ENCODE measurements at places on chromosomes 13 and 19. TPM values are rescaled to one million over a fixed set of nuclear protein-coding genes. Genes with fewer than 3 reads are reported as not detected.

DNA sequence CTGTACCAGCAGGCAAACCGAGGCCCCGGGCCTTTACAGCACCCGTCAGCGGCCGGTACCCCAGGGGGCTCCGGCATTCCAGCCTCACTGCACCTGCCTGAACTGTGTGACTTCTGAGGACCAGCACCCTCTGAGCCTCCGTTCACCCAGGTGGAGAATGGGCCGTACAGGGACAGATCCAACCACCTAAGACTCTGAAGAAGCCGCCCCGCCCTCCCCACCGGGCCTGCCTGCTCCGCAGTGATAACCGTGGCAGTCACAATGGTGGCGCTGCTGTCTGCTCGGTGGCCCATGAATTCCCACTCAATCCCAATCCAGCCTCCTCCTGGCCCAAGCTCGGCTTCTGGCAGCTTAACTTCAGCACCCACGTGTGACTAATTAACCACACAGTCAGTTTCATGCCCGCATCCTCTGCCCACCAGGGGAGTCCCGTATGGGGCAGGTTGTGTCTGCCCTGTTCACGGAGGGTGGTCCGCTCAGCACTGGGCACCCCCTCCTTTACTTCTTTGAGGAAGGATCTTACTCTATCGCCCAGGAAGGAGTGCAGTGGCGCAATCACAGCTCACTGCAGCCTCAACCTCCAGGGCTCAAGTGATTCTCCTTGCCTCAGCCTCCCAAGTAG lies 3.4 kb downstream of the TCF3 start:
- DNase-seq = no peak

DNA sequence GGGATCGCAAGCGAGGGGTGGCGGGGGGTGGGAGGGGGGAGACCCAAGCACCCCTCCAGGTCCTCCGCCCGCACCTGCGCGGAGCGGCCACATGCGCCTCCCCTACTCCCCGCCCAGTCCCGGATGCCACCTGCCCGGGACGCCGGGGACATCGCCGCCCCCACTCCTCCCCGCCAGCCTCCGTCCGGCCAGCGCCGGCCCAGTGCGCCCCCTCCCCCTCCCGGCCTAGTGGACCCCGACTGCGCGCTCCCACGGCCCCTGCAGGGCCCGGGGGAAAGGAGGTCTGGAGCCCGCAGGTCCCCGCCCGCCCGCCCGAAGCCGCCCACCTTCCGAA lies 263 bp downstream of the RHPN2 start:
- DNase-seq = no peak

DNA sequence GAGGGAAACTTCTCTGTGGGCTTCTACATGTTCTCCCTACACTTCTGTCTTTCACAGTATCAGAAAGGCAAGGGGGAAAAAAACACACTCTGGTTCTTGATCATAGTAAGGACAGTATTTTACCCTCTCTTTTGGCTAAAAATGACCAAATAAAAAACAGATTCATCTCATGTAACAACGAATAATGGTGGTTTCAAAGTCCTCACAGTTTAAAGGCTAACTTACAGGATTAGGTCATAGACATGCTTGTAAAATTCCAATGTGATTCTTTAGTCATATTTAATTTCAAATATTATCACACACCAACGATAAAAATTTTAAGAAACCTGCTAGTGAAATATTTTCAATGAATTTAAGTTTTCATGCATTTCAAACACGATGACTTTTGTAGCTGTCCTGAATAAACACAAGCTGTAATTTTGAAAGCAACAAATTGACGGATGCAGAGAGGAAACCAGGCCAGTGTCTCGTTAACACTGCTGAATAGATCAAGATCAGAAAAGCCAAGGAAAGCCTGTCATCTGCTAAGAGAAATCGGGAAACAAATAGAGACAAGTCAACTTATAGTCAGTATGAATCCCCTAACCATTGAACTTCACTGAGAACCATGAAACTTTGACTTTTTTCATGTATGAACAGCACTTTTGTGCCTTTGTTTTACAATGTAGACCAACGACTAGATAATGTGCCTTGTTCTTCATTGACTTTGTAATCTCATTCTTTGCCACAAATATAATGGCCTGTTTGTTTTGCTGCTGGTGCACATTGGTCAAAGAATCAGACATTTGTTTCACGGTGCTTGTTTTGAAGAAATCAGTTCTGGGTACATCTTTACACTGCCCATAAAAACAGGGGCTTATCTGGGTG lies 22.0 kb downstream of the MBNL2 start:
- DNase-seq = no peak

DNA sequence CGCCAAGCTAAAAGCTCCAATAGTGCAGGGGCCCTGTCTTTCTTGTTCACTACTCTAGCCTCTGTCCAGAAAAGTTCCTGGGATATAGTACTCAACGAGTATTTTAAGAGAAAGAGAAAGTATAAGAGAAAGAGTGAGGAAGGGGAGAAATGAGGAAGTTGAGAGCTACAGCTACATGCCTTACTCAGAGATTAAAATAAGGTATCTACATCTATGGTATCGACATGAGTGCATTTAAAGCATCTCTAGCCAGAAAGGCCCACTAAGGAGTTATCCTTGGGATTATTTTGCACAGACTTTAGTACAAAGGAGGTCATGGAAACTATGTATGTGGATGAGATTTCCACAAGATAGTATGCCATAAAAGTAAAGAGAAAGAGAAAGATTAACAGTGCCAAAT lies 28.5 kb downstream of the MYCBP2 start:
- no peak for DNase-seq

DNA sequence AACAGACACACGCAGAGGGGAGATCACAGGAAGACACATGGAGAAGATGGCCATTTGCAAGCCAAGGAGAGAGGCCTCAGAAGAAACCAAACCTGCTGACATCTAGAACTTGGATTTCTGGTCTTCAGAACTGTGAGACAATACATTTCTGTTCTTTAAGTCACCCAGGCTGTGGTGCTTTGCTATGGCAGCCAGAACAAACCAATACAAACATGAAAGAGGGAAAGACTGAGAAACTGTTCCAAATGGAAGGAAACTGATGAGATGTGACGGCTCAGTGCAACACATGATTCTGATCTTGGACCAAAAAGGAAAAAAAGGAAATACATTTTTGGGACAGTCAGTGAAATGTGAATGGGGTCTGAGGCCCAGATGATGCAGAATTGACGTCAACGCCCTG lies 30.2 kb upstream of the SACS start:
- DNase-seq = no peak

DNA sequence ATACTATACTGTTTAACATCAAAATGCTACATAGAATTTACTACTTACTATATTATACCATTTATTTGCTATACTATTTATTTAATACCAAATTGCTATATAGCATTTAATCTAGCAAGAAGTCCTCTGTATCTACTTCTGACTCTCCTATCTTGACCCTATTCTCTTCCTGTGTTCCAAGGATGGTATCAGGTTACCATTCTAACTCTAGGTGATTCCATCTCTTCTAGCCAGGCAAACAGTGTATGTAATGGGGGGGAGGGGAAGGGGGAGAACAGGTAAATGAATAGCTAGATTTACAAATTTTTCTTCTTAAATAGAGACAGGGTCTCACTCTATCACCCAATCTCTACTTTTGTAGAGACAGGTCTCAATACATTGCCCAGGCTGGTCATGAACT lies 200.3 kb downstream of the DIAPH3 start:
- DNase-seq = no peak

GRCh38 chr13:58782736-58783135 lies 1151.2 kb downstream of the PCDH17 start:
- no peak for DNase-seq

DNA sequence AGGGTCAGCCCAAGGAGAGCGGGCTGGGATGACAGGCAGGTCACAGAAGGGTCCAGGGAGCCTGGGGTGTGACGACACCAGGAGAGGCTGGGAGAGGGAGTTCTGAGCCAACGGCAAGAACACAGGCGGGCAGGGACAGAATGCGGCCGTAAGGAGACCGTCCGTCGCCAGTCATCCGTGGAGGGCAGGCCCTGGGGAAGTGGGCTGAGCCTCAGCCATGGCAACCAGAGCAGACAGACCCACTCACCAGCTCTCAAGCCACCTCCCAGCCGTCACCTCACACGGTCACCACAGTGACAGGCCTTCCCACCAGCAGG lies 3.7 kb upstream of the TMEM86B start:
- DNase-seq = no peak

GRCh38 chr13:27276188-27276587 lies 5.6 kb downstream of the RASL11A start:
- DNase-seq = no peak

GRCh38 chr13:95123726-95124125 lies 177.5 kb downstream of the ABCC4 start:
- DNase-seq = no peak

- no peak for DNase-seq
These were observed 6.8 kb upstream of the NECTIN2 start for GRCh38 chr19:44839276-44839675.

GRCh38 chr13:102697929-102698648 lies 3.2 kb upstream of the METTL21C start:
- DNase-seq = no peak

- DNase-seq = no peak
These were observed 18.9 kb upstream of the MYO16 start for GRCh38 chr13:108610507-108610906.

DNA sequence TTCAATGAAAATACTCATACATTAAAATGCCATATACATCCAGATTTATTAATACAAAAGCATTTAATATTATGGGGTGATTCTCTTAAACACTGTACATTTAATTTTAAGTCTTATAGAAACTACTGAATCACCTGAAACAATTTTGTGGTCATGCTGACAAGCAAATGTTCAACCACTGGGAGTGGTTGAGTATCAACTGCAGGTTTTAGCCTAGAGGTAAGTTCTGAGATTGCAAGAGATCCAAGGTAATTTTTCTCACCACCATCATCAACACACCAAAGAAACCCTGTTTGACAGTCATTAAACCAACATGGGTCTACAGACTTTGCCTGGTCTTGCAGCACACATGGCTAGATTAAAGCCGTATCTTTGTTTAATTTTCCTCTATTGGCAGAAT lies 196.3 kb downstream of the LHFPL6 start:
- no peak for DNase-seq

- no peak for DNase-seq
These were observed 407 bp downstream of the RAB3A start for GRCh38 chr19:18203408-18203862.

DNA sequence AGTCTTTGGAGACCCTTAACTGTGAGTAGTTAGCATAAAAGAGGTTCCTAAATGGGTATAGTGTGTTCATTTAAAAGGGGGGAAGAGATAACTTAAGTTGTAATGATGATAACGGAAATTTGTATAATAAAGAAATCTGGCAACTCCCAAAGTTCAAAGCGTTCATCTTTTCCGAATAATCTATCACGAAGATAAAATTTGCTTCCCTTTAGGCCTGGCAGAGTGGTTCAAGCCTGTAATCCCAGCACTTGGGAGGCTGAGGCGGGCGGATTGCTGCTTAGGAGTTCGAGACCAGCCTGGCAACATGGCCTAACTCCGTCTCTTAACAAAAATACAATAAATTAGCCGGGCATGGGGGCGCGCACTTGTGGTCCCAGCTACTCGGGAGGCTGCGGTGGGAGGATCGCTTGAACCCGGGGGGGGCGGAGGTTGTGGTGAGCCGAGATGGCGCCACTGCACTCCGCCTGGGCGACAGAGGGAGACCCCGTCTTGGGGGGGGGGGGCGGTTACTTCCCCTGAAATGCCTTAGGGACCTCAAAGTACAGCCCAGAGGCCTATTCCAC lies 934 bp downstream of the N4BP2L2 start:
- DNase-seq = no peak

- no peak for DNase-seq
These were observed 1721.9 kb downstream of the OLFM4 start for GRCh38 chr13:54750521-54750920.

DNA sequence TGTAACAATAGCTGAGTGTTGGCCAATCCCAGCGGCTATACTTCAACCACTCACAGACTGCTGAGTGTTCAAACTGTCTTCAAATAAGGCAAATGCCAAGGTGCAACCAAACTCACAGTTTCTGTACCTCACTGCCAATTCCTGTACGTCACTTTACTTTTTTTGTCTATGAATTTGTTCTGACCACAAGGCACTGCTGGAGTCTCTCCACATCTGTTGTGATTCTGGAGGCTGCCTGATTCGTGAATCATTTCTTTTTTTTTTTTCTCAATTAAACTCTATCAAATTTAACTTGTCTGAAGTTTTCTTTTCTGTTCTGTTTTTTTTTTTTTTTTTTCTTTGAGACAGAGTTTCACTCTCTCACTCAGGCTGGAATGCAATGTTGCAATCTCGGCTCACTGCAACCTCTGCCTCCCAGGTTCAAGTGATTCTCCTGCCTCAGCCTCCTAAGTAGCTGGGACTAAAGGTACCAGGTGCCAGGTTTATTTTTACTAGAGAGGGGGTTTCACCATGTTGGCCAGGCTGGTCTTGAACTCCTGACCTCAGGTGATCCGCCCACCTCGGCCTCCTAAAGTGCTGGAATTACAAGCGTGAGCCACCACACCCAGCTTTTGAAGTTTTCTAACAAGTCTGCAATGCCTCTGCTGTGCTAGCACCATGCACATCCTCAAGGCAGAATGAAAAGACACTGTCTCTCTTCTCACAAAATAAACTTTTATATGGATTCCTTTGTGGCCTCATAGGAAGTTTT lies 401.7 kb downstream of the IRS2 start:
- no peak for DNase-seq

- DNase-seq = no peak
These were observed 5.5 kb downstream of the EPN1 start for GRCh38 chr19:55680339-55681130.

GRCh38 chr19:8698433-8699063 lies at the start of gene ACTL9:
Gene ACTL9, minus strand, starts transcription at chr19:8698795. Its CDS starts 94 bp downstream, at chr19:8698701.
- DNase-seq = no peak

DNA sequence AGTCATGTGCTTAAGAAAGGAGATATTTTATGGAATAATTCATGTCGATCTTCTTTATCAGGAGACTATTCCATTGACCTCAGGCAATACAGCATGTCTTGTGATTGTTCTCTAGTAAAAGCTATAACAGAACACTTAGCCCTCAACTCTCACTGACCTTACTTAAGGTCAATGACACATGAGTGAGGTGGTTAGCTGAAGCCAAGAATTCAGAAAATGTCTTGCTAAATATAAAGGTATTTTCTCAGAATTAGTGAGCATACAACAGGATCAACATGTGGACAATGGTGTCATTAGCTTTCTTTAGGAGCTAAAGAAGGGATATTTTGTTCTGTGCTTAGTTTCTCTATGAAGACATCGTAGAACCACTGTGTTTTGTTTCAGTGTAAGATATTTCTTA lies 1730.4 kb upstream of the SLC10A2 start:
- DNase-seq = no peak

DNA sequence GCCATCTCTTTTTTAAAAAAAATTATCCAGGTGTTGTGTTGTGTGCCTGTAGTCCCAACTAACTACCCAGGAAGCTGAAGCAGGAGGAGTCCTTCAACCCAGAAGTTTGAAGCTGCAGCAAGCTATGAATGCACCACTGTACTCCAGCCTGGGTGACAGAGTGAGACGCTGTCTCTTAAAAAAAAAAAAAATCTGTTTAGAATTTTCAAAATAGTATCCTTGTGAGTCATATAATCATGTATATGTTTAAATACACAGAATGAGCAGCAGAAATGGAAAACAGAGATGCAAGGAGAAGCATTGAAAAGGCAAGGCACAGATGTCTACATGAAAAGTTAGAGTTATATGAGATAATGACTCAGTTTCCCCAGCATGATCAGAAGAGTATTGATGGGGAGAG lies 31.2 kb downstream of the SYDE1 start:
- no peak for DNase-seq

Gene ZSCAN5B
- not detected for total RNA-seq

Gene DLEU7
- not detected for total RNA-seq

Gene TPGS1
- 61.2 TPM for total RNA-seq

Gene THSD8
- not detected for total RNA-seq

Gene LIPE
- 1,051 TPM for total RNA-seq

Gene ZNF415
- 12.0 TPM for total RNA-seq

Measured in omental fat pad (tissue), 4 donors.